ENCODE measurements at places on chromosomes 12 and 14. TPM values are rescaled to one million over a fixed set of nuclear protein-coding genes. Genes with fewer than 3 reads are reported as not detected.

Gene RNU7-1
- not detected for polyA plus RNA-seq

Gene SMIM41
- 1.6 TPM for polyA plus RNA-seq

Gene PSMC1
- polyA plus RNA-seq, result 132 TPM

Gene GMFB
- polyA plus RNA-seq, result 29.1 TPM

Gene TMPRSS12
- polyA plus RNA-seq, result not detected

Gene FGF6
- not detected for polyA plus RNA-seq

Gene PPP4R4
- 0.03 TPM for polyA plus RNA-seq

Gene NGB
- not detected for polyA plus RNA-seq

Gene ALX1
- not detected for polyA plus RNA-seq

Gene KLRF1
- 0.24 TPM for polyA plus RNA-seq
